ENCODE measurements at places on chromosomes 7 and 10. TPM values are rescaled to one million over a fixed set of nuclear protein-coding genes. Genes with fewer than 3 reads are reported as not detected.

OR2A12 gene
- not detected for total RNA-seq

TCAF2 gene
- 0.14 TPM for total RNA-seq

GJD4 gene
- total RNA-seq, result not detected

ENKUR gene
- 0.04 TPM for total RNA-seq

TASOR2 gene
- 52.7 TPM for total RNA-seq

DKK1 gene
- total RNA-seq, result 228 TPM

ADRA2A gene
- total RNA-seq, result not detected

C10orf105 gene
- total RNA-seq, result not detected

TBX20 gene
- not detected for total RNA-seq

PCLO gene
- total RNA-seq, result 4.0 TPM

SLC39A12 gene
- not detected for total RNA-seq

FBXO24 gene
- total RNA-seq, result 0.27 TPM

FRMD4A gene
- 23.4 TPM for total RNA-seq

OGDHL gene
- 0.28 TPM for total RNA-seq

TRIL gene
- not detected for total RNA-seq

MYO1G gene
- 0.04 TPM for total RNA-seq

EPHA1 gene
- total RNA-seq, result 38.9 TPM

GGCT gene
- 78.3 TPM for total RNA-seq

EIF3B gene
- total RNA-seq, result 219 TPM

LRRC17 gene
- total RNA-seq, result 0.27 TPM

FAM25A gene
- not detected for total RNA-seq

SEC31B gene
- 1.4 TPM for total RNA-seq

PDGFA gene
- 42.0 TPM for total RNA-seq

GDF10 gene
- not detected for total RNA-seq

SPDYE2B gene
- not detected for total RNA-seq

ADCY1 gene
- total RNA-seq, result 0.56 TPM

MEST gene
- total RNA-seq, result 42.3 TPM

LSM5 gene
- total RNA-seq, result 81.9 TPM

ASB10 gene
- not detected for total RNA-seq

EN2 gene
- not detected for total RNA-seq

HABP2 gene
- not detected for total RNA-seq

ZDHHC16 gene
- 85.5 TPM for total RNA-seq
